ENCODE measurements at places on chromosomes 1 and 21.
A peak's percentile ranks its signal among the peaks of the same experiment; 100 is the strongest.

GRCh38 chr1:101028466-101028865, 2.9 kb upstream of the DPH5 start:
- no peak for DNase-seq

GRCh38 chr21:23014021-23014420, 2015.8 kb downstream of the NCAM2 start:
- no peak for DNase-seq

DNA sequence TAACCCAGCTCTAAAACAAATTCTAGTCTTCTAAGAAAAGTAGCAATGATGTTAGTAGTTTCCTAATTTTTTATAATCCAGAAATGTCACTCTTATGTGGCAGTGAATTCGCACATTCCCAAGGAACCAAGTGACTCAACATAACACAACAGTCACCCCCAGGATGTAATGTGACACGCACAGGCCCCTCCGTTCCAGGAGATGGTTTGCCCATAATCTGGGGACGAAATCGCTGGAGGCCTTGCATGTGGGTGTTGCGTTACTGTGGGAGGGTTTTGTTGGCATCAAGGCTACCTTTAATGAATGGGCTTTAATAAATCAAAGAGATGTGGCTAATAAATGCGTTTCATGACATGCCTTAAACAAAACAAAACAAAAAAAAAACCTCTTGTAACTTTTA, 50.9 kb downstream of the EVA1C start:
- no peak for DNase-seq

DNA sequence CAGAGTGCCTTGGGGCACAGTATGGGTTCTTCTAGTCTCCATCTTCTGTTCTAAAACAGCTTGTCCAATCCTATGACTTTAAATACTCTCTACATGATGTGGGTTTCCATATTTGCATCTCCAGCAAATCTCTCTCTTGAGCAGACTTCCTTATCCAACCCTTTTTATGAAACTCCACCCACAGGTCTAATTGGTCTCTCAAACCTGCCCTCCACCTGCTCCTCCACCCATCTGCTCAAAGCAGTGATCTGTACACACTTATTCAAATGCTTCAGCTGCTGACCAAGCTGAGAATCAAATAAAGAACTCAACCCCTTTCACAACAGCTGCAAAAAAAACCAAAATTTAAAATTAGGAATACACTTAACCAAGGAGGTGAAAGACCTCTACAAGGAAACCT, 11.5 kb downstream of the MCOLN2 start:
- no peak for DNase-seq

DNA sequence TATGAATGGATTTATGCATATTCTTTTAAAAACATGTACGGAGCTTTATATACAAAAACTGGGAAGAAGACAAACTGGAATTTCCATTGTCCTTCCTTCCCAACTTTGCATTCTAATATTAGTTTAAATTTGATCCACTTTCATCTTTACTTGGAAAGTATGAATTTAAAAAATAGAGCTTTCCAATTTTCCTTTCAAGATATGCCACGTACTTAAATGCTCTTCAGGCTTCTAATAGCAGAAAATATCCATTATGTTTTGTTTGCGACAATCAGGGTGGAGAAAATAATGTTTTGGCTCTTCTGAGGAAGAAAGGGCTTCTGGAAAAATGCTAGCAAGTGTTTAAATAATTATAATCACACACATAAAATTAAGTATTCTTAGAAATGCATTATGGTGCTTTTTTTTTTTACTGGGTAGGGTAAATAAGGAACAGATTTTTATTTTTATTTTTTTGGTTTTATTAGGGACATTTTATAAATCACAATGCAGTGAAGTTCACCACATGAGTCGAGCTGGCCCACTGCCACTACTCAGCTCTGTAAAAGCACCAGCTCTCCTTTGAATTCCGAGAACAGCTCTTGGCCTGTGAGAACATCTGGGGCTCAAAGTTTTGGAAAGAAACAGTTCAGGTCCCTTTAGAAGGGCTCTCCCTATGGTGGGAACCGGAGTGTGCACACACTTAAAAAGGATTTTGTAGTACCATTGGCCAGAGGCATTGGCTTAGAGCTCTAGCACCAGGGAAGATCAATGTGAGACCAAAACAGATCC, 287.4 kb upstream of the LYPLAL1 start:
- peak; percentile 18 for DNase-seq

DNA sequence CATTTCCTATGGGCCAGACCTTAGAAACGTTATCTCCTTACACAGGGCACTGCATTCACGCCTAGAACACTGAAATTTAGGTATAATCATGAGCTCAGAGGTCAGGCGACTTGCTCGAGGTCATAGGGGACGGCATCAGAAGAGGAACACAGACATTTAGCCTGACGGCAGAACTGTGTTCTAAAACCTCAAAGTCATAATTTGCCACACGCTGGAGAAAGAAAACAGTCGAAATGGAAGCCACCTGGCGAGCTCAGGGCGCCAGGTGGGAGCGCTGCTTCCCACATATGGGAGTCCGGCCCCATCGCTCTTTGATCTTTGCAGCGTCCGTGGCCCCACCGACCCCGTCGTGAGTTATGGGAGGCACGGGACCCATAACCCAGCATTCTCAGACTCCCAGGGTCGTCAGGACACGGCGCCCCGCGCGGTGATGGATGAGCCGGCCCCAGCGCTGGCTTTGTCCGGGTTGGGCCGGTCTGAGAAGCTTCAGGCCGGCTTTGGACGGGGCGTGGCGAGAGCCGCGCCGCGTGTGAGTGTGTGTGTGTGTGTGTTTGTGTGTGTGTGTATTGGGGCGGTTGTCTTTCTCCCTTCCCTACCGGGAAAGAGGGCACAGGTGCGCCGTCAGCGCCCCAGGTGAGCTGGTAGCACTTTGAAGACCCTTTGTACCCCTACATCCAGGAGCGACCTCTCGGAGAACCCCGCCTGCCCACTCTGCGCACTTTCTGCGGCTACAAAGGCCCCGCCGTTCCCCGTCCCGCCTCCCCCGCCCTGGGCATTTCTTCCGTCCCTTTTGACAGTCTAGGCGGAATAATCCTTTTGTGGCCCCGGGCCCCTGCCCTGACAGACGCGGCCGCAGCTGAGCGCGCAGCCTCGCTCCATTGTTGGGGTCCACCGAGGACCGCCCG, 861 bp upstream of the DRAXIN start:
- DNase-seq = no peak

- peak; percentile 3 for DNase-seq
Observed at GRCh38 chr1:231240531-231240882, 505 bp upstream of the GNPAT start.

- DNase-seq = no peak
Observed at GRCh38 chr1:156935505-156936128, 15.2 kb downstream of the LRRC71 start.

GRCh38 chr1:21344750-21345443, 54.6 kb upstream of the ECE1 start:
- no peak for DNase-seq

Measured in fibroblast of skin of right quadriceps (primary cell).